ENCODE measurements at places on chromosomes 2 and 18. TPM values are rescaled to one million over a fixed set of nuclear protein-coding genes. Genes with fewer than 3 reads are reported as not detected.

FABP1 gene
- total RNA-seq: not detected

BMP10 gene
- not detected for total RNA-seq

AFF3 gene
- under 0.01 TPM for total RNA-seq

KATNAL2 gene
- 1.4 TPM for total RNA-seq

IL36B gene
- total RNA-seq: not detected

PRSS56 gene
- total RNA-seq: not detected

FAM237A gene
- not detected for total RNA-seq

HOXD3 gene
- 1.7 TPM for total RNA-seq

MSTN gene
- 13.5 TPM for total RNA-seq

EFHD1 gene
- not detected for total RNA-seq

SGO2 gene
- total RNA-seq: 9.8 TPM

TNFAIP6 gene
- total RNA-seq: 56.5 TPM

TSN gene
- 40.9 TPM for total RNA-seq

ZAP70 gene
- not detected for total RNA-seq

FHOD3 gene
- total RNA-seq: under 0.01 TPM

KCNG2 gene
- total RNA-seq: 1.2 TPM

COLEC11 gene
- total RNA-seq: not detected

MARCO gene
- total RNA-seq: not detected

MLPH gene
- total RNA-seq: 40.9 TPM

GKN1 gene
- total RNA-seq: not detected

SRD5A2 gene
- total RNA-seq: not detected

SOX11 gene
- total RNA-seq: 0.29 TPM

CYS1 gene
- total RNA-seq: not detected

REL gene
- 0.86 TPM for total RNA-seq

NMUR1 gene
- total RNA-seq: not detected

MOB4 gene
- total RNA-seq: 33.8 TPM

HOXD10 gene
- total RNA-seq: 2.0 TPM

PTPN4 gene
- total RNA-seq: 9.5 TPM

LOXHD1 gene
- not detected for total RNA-seq

MERTK gene
- not detected for total RNA-seq

FBLN7 gene
- not detected for total RNA-seq

CKAP2L gene
- total RNA-seq: 4.0 TPM

SLC19A3 gene
- not detected for total RNA-seq

INHA gene
- not detected for total RNA-seq

COBLL1 gene
- 1.4 TPM for total RNA-seq

POTEJ gene
- total RNA-seq: not detected

HS1BP3 gene
- 28.9 TPM for total RNA-seq

SIX2 gene
- not detected for total RNA-seq

KIF1A gene
- total RNA-seq: not detected

DSG4 gene
- total RNA-seq: not detected

ZNF516 gene
- 23.7 TPM for total RNA-seq

PHLPP1 gene
- total RNA-seq: 2.6 TPM

CPS1 gene
- total RNA-seq: 12.4 TPM

SCRN3 gene
- total RNA-seq: 17.0 TPM

FNDC4 gene
- 31.9 TPM for total RNA-seq

MFF gene
- total RNA-seq: 81.0 TPM

PAIP2B gene
- total RNA-seq: 0.86 TPM

PRKAG3 gene
- total RNA-seq: not detected

TLK1 gene
- total RNA-seq: 11.0 TPM

ARHGAP25 gene
- 9.4 TPM for total RNA-seq
